ENCODE measurements at places on chromosomes 6 and 20. TPM values are rescaled to one million over a fixed set of nuclear protein-coding genes. Genes with fewer than 3 reads are reported as not detected.
A peak's percentile ranks its signal among the peaks of the same experiment; 100 is the strongest.

DNA sequence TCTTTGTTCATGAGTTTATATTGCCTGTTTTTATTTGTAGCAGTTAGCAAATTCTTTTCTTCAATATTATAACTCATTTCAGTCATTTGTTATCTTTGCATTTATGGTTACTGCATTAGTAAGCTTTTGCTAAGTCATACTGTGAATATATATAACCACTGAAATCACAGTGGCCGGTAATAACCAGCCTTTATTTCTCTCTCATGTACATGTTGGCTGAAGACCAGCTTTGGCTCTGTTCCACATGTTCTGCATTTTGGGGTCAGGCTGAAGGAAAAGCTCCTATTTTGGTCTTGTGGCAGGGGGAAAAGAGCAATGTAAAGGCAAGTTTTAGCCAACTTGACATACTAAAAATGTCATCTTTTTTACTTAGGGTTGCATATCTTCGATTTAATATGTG lies 276.3 kb downstream of the BCKDHB start:
- DNase-seq: no peak

PDYN gene
- total RNA-seq: not detected

GRCh38 chr20:63317601-63318291 lies 24.8 kb downstream of the COL20A1 start:
- DNase-seq: no peak

EPHA7 gene
- not detected for total RNA-seq

- DNase-seq: no peak
Measured at GRCh38 chr6:24476631-24477030, 12.7 kb downstream of the GPLD1 start.

ARMC2 gene
- 2.5 TPM for total RNA-seq

GRCh38 chr6:25341923-25342619 lies 62.9 kb downstream of the CARMIL1 start:
- DNase-seq: no peak

SLC17A9 gene
- total RNA-seq: not detected

- DNase-seq: no peak
Measured at GRCh38 chr6:12185081-12185673, 105.0 kb upstream of the EDN1 start.

GRCh38 chr20:47317127-47317895 lies 39.2 kb downstream of the ZMYND8 start:
- peak; percentile 100 for DNase-seq

DNA sequence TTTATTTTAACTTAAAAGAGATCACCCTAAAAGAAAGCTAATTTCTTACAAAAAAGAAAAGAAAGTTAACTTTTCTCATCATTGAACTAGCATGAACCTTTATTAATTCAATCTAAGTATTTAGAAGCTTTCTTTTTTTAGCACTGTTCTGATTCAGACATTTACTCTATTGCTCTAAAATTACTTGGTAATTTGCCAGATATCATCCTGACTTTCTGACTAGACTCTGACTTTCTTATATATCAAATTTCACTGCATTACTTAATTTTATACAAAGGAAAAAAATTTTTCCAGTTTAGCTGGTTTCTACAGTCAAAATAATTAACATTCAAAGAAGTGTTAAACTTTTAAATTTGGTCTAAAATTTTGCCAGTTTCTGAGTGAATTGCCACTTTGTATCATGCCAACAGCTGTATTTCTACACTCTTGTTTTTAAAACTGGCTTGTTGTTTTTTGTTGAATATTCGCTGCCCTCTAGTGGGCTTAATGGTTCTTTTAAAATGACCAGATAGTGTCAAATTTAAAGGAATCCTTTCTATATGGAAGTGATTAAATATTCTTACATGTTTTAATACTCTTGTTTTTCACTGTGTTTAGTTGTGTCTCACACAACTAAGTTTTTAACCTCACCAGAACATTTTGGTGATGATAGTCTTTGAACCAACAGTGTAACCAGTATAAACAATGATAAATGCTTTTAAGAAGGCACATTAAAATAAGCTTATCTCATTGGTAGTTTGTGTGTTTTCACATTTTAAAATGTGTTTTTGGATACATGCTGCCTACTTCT lies 102.0 kb downstream of the POPDC3 start:
- peak; percentile 64 for DNase-seq

GRCh38 chr20:2799688-2800520 lies 523 bp downstream of the CPXM1 start:
- no peak for DNase-seq

OXT gene
- total RNA-seq: not detected

- peak; percentile 93 for DNase-seq
Measured at GRCh38 chr6:151901009-151901411, 93.5 kb downstream of the ESR1 start.

DNA sequence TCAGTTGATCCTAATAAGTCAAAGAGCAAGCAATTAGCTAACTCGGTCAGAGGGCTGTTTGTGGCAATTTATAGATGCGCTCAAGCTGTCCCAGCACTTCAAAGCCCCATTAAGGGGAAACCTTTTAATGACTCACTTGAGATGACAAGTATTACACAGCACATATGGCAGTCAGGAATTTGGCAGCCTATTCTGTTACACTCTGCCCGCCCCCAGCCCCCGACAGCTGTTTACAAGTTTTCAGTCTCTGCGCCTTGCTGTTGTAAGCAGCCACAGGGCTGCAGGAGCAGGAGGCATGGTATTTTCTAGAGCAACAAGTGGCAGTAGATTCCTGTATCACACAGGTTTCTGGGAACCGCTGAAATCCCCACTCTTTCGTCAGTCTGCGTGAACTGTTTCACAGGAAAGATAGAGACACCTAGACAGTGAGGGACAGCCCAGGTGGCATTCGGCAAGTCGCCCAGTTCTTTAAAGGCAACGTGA lies 263.0 kb downstream of the FOXC1 start:
- peak; percentile 62 for DNase-seq

DNA sequence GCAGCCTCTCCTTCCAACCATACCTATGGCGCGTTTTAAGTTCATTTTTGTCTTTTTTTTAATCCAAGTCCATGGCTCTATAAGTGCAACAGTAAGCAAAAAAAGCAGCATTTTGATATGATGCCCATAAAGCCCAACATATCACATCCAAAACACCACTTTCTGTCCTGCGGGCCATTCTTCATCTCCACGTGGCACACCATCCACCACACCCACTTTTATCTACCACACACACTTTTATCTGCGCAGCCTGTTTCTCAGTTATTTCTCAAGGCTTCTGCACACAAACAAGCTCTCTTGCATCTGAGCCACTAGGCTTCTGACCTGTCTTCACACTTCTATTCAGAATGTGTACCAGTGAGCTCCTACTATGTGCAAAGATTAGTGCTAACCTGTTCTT lies 5.3 kb downstream of the GCLC start:
- no peak for DNase-seq

VTA1 gene
- total RNA-seq: 178 TPM

DNA sequence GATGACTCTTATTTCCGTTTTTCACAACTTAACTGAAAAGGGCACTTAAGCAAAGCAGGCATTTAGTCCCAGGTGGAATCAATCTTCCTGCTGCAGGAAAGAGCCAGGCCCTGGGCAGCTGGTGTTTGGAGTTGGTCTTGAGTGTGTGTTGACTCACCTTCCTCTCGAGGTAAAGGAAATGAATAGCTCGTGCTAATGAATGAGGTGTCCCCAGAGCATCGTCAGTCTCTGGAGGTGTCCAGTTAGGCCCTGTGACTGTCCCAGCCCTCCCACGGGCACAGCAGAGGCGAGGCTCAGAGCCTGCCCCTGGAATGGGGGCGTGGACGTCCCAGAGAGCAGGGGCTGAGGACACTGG lies 277.7 kb downstream of the NRN1 start:
- peak; percentile 83 for DNase-seq

PACSIN1 gene
- total RNA-seq: 0.20 TPM

XKR7 gene
- total RNA-seq: 0.05 TPM

BMP6 gene
- total RNA-seq: not detected

LY6G6F gene
- not detected for total RNA-seq

Data from M059J (cell line).